Stimulated activated CD8-positive, alpha-beta memory T cell treated with anti-CD3 and anti-CD28 coated beads, Interleukin-12 subunit alpha, Interleukin-12 subunit beta, amount 100 ng/mL, for 1 hour (primary cell): ENCODE measurements at places on chromosomes 4 and X.

GRCh38 chr4:77801260-77801608, 17.9 kb downstream of the CNOT6L start:
- DNase-seq: no peak

DNA sequence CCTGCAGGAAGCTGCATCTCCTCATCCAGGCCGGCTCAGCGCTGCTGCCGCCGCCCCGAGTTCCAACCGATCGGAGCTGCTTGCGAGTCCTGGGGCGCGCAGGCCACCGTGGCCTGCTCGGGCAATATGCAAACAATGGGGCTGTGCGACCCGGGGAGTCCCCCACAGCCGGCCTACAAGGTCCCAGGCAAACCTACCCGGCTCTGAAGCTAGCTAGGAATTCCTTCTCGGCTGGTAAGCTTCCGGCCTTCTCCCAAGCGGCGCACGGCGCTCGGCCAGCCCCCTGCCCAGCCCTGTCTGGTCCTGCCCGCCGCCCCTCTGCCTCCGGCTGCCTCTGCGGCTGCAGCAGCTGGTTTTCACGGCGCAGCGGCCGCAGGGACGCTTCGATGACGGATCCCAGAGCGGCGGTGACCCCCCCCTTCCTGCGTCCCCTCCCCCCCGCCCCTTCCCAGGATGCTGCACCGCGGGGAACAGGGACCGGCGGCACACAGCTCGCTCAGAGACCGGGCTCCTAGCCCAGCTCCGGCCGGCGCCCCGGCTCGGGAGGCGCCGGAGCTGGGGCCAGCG, 59.4 kb downstream of the TSC22D3 start:
- DNase-seq: no peak

DNA sequence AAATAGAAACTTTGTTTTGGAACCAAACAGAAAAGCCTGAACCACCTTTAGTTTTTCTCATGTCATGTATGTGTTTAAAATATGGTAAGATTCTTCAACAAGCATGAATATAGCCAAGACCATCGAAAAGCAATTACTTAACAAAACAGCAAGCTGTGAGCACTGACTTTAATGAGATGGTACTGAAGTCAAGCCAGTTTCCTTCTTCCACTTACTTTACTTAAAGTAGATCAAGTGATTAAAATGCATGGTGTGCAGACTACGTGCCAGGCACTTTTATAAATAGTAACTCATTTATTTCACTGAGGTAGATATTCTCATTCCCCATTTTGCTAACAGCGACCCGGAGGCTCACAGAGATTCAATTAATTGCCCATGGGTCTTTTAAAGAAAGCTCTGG, 46.2 kb upstream of the FGFBP2 start:
- DNase-seq: no peak

- DNase-seq: no peak
These were observed 725.5 kb downstream of the TRIML1 start for GRCh38 chr4:188864741-188865140.

DNA sequence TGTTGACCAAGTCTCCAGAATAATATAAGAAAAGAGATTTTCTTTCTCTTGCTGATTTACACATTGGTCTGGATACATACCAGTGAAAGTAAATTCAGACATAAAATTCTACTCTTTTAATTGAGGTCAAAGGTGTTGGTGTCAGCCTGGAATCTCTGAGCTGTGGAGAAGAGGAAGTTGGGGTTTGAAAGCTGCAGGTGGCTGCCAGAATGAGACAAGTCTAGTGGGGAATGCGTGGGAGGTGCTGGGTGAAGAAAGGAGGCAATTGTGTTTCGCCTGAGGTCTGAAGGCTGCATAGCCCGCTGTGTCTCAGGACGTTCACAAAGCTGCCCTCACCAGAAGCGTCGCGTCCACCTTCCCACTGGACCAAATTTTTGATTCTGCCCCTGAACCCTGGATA, 31.2 kb downstream of the PHEX start:
- DNase-seq: no peak

DNA sequence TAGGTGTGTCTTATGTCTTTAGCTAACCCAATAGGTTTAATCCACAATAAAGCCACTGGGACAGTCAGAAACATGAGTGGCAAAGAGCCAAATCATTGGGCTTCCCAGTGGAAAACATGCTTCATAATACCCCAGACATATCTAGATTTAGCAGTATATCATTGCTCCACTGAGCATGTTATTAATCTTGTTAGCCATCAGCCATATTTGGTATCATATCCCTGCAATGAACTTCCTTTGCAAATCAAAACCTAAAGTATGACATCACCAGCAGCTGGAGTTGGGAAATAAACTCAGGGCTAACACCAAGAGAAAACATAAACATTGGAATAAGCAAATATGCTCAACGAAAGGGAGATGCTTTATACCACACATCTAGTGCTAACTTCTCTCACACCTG, 280.8 kb upstream of the NOCT start:
- no peak for DNase-seq
